ENCODE measurements at places on chromosomes 2 and 18. TPM values are rescaled to one million over a fixed set of nuclear protein-coding genes. Genes with fewer than 3 reads are reported as not detected.

GRCh38 chr18:22387787-22388186 lies 29.9 kb downstream of the CTAGE1 start:
- H3K36me3 ChIP-seq = no peaks in the 10 kb centered on the region
- H3K27me3 ChIP-seq = peaks cover 40% of the 10 kb centered on the region
- H3K4me1 ChIP-seq = no peaks in the 10 kb centered on the region
- no peak for DNase-seq
- H3K27ac ChIP-seq = no peak overlapping the region

DNA sequence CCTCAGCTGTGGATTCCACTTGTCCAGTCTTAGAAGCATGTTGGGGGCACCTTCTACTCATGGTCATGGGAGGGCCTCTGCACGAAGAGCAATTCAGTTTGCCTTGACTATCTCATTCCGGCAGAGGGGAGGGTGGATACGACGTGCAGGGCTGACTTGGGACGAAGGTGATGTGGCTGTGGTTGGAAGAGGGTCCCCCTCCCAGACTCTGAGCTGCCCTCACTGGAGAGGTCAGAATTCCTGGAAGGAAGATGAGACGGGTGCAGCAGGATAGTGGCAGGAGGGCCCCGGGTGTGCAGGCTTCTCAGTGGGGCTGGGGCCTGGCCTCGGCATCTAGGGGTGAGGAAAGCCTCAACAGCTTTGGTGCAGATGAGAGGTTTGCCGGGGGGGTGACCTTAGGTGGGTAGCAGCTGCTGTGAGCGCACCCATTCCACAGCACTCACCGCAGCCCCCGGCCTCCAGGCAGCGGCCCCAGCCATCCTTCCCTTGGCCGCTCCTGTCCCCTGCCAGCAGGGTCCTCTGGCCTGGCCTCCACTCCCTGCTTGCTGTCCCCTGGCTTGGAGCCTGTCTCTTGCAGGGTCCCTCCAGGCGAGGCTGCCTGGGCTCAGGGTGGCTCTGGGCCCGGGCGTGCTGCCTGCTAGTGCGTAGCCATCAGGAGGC lies 3.2 kb downstream of the RNPEPL1 start:
- no peak overlapping the region for H3K4me3 ChIP-seq
- H3K36me3 ChIP-seq = peaks cover 27% of the 10 kb centered on the region
- H3K27ac ChIP-seq = no peak overlapping the region
- no peaks in the 10 kb centered on the region for H3K27me3 ChIP-seq

DNA sequence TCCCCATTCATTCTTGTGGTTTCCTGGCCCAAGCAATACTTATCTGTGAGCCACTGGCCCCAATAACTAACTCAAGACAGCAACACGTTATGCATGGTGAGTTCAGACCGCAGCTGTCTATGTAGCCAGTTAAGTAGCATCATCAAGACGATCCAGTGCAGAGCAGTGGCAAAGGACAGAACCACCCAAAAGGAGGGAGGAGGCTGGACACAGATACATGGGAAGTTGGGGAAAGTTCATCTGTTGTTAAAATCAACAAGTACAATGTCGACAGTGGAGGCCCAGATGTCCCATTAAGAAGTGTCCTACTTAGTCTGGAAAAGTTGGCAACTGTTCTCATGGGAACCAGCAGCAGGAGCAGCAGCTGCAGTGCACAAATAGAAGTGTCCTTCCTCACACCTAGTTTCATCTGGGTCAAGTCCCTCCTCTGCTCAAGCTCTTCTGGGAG lies 106.9 kb upstream of the THOC1 start:
- no peaks in the 10 kb centered on the region for H3K36me3 ChIP-seq
- peaks cover 31% of the 10 kb centered on the region for H3K4me1 ChIP-seq
- H3K4me3 ChIP-seq = no peak overlapping the region
- H3K27me3 ChIP-seq = no peaks in the 10 kb centered on the region
- H3K27ac ChIP-seq = no peak overlapping the region

DNA sequence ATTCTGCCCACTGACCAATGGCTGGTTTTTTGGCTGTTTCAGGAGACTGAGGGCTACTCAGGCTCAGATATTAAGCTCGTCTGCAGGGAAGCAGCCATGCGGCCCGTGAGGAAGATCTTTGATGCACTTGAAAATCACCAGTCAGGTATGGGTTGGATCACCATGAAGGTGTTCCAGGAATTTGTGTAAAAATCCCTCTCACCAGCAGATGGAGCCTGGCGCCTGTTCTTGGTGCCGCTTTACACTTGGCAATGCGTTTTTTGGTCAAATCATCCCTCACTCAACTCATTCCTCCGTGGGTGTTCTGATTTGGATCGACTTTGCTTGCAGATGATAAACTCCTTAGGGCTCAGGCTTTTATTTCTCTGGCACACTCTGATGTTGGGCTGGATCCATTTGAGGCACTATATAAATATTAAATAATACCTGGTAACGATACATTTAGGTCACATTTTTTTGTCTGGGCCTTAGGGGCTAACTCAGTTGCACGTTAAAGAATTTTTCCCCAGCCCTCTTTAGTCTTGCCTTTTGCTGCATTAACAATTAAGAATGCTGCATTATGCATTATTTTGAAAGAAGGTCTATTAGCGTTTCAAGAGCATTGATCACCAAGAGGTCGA lies 50.0 kb downstream of the HDHD2 start:
- DNase-seq = peak; percentile 51
- no peak overlapping the region for H3K4me3 ChIP-seq
- no peaks in the 10 kb centered on the region for H3K4me1 ChIP-seq
- no peak overlapping the region for H3K27ac ChIP-seq
- H3K27me3 ChIP-seq = no peaks in the 10 kb centered on the region
- no peaks in the 10 kb centered on the region for H3K36me3 ChIP-seq

DNA sequence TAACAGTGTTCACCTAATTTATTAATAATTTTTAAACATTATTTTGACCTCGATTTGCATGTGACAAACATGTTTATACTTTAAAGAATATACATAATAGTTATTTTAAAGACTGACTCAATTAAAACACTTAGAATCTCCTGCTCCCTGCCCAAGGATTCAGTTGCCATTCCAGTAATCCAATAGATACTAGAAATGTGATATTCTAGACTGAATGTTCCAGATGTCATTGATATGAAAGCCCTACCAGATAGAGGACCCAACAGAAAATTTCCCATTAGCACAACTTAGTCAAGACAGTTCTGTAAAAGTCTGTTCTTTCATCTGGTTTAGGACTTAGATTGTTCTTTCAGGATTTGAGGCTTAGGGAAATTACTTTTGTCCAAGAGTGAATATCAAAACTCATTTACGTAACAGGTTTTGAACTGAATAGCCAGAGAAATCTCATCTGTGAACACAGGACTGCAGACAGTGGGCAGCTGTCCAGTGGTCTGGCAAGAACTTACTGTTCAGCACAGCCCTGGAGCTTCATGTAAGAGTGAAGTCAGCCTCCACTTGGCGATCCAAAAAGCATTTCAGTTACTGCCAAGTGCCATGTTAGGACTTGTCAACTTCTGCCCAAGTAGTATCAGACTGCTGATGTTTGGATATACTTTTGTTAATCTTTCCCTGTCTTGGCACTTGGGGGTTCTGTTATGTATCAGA lies 77.5 kb downstream of the OSBPL6 start:
- H3K4me3 ChIP-seq = no peak overlapping the region
- no peaks in the 10 kb centered on the region for H3K36me3 ChIP-seq
- no peak for DNase-seq
- no peak overlapping the region for H3K27ac ChIP-seq
- no peaks in the 10 kb centered on the region for H3K27me3 ChIP-seq

DNA sequence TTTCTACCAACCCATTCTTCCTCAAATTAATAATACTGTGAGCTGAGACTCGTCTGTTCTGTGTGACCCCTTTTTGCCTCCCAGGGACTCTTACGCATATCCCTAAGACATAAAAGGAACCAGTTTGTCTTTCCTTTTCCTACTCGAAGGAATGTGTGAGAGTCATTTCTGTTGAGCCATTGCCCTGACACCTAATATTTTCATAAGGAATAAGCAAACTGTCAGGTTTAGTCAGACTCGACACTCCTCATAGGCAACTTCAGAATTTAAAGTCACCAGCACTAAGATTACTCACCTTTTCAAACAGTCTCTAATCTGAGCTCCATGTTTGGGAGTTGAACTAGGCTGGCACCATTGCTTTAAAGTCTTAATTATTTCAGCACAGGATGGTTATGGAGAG lies 305.5 kb downstream of the IKZF2 start:
- no peak overlapping the region for H3K4me3 ChIP-seq
- H3K36me3 ChIP-seq = no peaks in the 10 kb centered on the region
- DNase-seq = no peak
- no peaks in the 10 kb centered on the region for H3K4me1 ChIP-seq
- no peak overlapping the region for H3K27ac ChIP-seq
- H3K27me3 ChIP-seq = no peaks in the 10 kb centered on the region

DNA sequence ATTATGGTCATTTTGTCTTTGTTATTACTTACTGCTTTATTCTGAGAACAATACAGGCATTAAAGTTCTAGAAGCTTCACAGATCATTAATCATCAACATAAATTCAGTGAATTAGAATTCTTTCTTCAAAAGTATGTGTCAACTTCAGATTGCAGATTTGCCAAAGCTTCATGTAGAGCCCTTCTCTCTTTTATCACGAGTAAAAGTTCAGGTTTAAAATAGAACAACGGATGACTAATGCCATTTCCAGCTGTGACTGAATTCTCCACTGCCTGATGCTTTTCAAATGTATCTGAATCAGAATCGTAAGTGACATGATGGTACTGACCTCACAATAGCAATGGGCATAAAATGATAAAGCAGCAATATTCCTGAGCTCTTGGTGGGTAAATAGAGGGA lies 116.0 kb downstream of the ABCA12 start:
- H3K36me3 ChIP-seq = no peaks in the 10 kb centered on the region
- DNase-seq = no peak

DNA sequence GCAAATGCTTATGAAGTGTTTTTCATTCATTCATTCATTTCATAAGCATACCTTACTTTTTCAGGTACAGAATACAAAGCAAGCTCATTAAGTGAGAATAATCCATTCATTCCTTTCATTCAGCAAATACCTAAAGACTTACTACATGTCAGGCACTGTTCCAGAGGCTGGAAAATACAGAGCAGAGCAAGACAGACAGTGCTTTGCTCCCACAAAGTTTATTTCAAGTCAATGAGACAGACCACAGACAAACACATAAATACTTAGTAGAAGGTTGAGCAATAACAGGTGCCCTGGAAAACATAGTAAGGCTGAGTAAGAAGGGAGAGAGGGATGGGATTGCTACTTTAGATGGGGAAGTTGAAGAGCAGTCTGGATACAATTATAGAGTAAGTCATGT lies 309.8 kb downstream of the C1D start:
- no peak for DNase-seq
- no peak overlapping the region for H3K4me3 ChIP-seq
- H3K36me3 ChIP-seq = no peaks in the 10 kb centered on the region

DNA sequence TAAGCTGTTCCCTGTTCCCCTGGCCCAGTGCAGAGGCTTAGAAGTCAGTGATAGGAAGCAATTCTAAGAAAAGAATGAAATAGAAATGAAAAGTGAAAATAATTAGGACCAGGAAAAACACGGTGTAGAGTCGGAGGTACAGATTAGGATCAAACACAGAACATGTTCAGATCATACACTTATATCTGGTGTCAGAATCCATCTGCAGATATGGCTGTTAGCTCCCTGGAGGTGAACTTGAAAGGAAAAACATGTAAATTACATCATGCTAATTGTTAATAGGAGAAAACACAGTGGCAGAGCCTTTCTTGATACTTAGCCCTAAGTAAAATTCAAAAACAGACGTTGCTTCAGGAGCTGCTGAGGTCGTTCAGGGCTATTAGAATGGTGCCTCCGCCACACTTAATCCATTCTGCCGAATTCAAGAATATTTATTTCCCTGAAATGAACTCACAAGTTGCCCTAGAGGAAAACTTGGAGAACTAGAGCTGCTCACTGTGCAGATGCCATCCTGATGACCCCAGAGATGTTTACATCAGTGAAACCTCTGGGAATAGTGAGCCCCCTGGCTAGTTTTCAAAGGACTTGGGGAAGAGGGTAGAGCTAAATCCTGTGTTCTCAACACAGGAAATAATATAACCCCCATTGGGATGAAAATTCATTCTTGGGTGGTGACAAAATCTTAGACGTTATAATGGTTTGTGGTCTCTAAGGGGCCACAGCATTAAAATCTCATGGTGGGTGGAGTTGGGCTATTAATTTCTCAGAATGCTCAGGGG lies 27.5 kb downstream of the LPIN1 start:
- peaks cover 20% of the 10 kb centered on the region for H3K4me1 ChIP-seq
- DNase-seq = no peak
- H3K27ac ChIP-seq = peak overlapping the region; percentile 75
- H3K36me3 ChIP-seq = peaks cover 82% of the 10 kb centered on the region
- H3K4me3 ChIP-seq = no peak overlapping the region

- peaks cover 24% of the 10 kb centered on the region for H3K4me1 ChIP-seq
- no peak overlapping the region for H3K27ac ChIP-seq
- no peak overlapping the region for H3K4me3 ChIP-seq
- no peaks in the 10 kb centered on the region for H3K27me3 ChIP-seq
- H3K36me3 ChIP-seq = no peaks in the 10 kb centered on the region
Measured at GRCh38 chr18:25832001-25832604, 258.3 kb downstream of the SS18 start.

Gene BZW1
- 163 TPM for polyA plus RNA-seq

Gene CCDC150
- polyA plus RNA-seq = 4.6 TPM

Gene PROKR1
- polyA plus RNA-seq = not detected
